ENCODE measurements at places on chromosomes 16 and 17.

DNA sequence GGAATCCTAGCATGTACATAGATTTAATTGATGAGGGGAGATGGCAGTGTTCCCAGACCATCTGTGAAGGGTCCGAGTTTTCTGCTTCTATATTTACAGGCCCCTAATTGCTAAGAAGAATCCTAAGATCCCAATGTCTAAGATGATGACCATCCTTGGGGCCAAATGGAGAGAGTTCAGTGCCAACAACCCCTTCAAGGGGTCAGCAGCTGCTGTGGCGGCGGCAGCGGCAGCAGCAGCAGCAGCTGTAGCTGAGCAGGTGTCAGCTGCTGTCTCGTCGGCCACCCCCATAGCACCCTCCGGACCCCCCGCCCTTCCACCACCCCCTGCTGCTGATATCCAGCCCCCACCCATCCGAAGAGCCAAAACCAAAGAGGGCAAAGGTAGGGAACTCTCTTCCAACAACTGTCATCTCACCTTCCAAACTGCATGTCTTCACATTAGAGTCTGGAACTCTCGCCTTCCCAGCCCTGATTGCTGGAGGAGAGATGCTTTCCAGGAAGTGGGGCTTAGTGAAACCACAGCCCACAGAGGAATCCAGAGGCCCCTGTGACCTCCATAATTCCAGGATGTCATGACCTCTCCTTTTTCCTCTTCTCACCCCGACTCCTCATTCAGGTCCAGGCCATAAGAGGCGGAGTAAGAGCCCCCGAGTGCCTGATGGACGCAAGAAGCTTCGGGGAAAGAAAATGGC lies 4.7 kb downstream of the CHD3 start:
- DNase-seq: no peak

- DNase-seq: no peak
These were observed 15.5 kb upstream of the CUEDC1 start for GRCh38 chr17:57970710-57971109.

- no peak for DNase-seq
These were observed 2.4 kb upstream of the RIPOR1 start for GRCh38 chr16:67526149-67526791.

GRCh38 chr17:45110676-45111611 lies 21.4 kb downstream of the PLCD3 start:
- no peak for DNase-seq

Data from NCI-H345 (cell line).